ENCODE measurements at places on chromosomes 11 and 22.

DNA sequence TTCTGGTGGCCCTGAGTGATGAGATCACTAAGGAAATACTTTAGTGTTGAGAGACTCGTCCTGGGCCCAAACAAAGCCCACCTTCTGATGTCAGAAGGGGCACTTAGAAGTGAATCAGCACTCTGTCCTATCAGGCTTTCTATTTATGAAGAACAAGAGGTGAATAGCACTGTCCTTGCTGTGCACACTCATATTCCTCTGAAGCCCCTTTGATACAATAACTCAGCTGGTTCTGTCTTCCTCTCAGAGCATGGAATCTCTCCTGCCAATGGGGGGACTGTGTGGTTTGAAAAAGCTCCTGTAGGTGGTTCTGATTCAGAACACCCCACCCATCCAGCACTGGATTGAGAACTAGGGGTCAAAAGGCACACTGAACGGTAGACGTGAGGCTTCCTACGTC, 348.1 kb downstream of the ETS1 start:
- no peak for DNase-seq

- no peak for DNase-seq
Measured at GRCh38 chr11:128843198-128843785, 23.8 kb downstream of the KCNJ1 start.

DNA sequence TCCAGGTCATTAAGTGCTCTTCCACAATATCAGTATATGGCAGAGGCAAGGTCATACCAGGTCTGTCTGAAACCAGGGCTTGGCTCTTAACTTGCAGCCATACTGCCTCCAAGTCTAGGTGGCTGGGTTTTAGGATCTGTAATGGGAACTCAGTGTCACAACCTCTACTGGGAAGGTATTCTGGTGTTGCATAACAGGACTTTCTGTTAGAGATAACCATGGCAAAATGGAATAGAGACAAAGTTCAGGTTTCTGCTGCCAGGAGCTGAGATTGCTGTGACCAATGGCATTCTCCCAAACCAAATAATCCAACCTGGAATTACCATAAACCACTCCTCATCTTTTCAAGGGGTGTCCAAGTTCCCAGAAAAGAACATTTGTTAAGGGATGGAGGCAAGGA, 6.8 kb upstream of the SAA1 start:
- no peak for DNase-seq

DNA sequence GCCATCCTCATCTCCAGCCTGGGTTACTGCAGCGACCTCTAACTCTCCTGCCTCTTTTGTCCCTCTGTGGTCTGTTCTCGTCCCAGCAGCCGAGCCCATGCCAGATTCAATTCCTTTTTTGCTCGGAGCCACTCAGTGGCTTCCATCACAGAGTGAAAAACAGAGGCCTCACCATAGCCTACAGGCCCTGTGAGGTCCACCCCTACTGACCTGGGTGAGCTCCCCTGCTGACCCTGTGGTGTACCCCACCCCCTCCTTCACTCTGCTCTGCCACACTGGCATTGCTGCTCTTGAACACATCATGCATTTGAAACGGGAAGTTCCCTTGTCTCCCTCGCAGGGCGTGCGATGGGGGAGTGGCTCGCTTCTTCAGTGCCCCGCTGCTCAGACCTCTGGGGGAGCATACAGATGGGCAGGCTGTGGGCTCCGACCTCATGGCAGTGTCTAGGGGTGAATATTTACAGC, 2.1 kb downstream of the AIP start:
- DNase-seq = peak; percentile 49

GRCh38 chr11:65586676-65587075, 8.9 kb downstream of the KCNK7 start:
- DNase-seq = no peak

GRCh38 chr11:7904917-7905316, 26.2 kb downstream of the OR10A6 start:
- no peak for DNase-seq

DNA sequence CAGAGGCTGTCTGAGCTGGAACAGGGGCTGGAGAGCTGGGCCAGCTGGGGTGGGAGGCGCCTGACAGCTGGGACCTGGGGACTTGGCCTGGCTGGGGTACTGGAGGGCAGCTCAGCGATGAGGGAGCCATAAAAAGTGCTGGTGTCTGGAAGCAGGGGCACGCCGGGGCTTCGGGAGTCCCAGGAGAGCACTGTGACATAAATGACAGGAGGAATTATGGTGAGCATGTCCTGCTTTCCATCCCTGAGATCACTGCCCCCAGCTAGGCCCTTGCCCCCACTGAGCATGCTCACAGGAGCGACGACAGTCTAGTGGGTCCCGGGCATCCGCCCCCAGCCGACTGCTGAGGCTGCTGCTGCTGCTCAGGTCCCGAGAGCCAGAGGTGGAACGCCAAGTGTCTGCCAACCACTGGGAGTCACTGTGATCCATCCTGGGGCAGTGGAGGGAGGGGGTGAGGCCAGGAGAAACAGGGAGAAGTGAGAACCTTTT, 6.2 kb downstream of the ROBO4 start:
- no peak for DNase-seq

GRCh38 chr22:19606332-19607191, 82.4 kb upstream of the CLDN5 start:
- no peak for DNase-seq

- no peak for DNase-seq
Measured at GRCh38 chr11:16204261-16204660, 152.1 kb downstream of the SOX6 start.

DNA sequence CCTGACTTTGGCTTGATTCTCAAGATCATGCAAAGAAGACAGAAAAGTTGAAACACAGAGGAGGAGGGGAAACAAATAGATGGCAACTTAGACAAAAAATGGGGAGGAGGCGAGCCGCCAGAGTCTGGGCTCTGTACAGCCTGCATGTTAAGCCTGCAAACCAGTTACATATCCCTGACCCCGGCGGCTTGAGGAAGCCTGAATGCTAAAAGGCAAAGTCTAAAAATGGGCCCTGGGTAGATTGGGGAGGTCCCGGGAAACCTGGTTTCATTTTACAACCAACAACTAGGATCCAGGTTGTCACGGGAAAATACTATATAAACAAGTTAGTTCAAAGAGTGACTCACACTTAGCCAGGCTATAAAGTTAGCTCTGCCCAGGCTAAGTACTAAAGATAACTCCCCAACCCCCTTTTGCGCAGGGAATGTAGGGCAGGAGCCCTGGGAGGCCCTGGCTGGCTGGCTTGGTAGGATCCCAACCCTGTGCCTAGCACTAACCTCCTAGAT, 18.8 kb upstream of the ZBTB16 start:
- DNase-seq = no peak

DNA sequence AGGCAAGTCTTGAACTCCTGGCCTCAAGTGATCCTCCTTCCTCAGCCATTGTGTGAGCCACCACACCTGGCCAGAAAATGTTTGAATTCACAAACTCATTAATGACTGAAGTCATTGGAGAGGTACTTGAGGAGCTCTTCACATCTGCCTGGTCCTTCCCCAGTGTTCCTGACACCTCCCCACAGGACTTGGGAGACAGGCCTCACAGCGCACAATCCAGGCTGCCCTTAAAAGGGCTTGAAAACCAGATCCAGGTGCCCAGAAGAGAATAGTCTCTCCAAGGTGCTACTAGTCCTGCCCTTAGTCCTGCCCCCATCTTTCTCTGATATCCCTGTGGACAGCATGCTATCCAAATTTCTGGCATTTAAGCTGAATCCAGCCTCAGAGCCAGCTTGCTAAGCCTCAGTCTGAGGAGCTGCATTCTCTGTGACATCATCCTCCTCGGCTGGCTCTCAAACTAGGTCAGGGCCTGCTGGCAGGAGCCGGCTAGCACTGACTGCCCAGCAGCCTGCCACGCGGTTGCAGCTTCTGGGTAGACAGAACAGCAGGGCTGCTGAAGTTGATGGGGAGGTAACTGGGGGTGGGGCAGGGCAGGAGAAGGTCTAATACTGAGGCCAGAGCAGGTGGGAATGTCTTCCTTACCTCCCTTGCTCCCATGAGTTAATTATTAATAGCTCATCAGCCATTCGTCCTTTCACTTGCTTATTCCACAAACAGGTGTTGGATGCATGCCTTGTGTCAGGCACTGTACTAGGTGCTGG, 35.3 kb upstream of the NECTIN1 start:
- DNase-seq = no peak

DNA sequence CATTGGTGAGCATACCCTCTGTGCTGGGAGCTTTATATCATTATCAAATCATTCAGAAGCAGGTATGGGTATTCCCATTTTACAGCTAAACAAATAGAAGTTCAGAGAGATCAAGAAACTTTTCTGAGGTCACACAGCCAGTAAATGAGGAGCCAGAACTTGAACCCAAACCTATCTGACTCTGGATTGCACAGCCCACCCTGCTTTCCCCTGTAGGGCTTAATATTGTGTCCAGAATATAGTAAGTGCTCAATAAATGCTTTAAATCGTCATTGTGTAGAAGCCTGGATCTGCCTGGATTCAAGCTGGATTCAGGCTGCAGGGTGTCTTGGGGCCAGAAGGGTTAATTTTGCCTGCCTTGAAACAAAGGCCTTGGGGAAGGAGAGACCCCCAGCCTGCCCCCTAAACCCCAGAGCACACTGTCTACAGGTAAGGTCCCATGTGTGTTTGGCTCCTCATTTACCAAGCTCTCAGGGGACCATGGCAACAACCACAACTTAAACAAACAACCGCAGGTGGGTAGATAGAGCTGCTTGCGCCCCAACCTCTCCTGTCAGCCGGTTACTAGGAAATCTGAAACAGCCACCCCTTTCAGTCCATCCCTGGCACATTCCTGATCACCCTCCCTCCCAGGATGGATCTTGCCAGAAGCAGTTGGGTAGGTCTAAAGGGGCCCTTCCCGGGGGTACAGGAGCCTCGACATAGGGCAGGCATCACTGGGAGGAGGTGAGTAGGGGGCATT, 3.0 kb upstream of the SEC14L3 start:
- no peak for DNase-seq

- DNase-seq = no peak
Measured at GRCh38 chr22:37684803-37685615, 1.1 kb upstream of the NOL12 start.
